Astrocyte of the hippocampus (primary cell): ENCODE measurements at places on chromosomes 5 and 9.
A peak's percentile ranks its signal among the peaks of the same experiment; 100 is the strongest.

- peak; percentile 56 for DNase-seq
Observed at GRCh38 chr5:147509041-147509709, 693 bp downstream of the DPYSL3 start.

DNA sequence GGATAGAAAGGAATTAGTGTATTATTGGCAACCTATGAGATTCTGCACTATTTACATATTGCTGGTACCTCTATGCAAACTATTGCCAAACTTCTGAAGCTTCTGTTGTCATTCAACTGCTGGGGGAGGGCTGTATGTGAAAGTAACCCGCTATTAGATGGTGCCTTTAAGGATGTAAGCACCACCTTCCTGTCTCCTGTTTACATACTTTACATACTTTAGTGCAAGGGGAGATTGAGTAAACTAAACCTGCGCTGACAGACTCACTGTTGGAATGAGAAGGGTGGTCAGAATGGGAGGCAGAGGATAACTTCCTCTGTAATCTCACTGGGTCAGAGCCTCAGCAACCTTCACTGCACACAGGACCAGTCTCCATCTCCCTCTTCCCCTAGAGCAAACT, 123.8 kb downstream of the NR3C1 start:
- DNase-seq = peak; percentile 31

DNA sequence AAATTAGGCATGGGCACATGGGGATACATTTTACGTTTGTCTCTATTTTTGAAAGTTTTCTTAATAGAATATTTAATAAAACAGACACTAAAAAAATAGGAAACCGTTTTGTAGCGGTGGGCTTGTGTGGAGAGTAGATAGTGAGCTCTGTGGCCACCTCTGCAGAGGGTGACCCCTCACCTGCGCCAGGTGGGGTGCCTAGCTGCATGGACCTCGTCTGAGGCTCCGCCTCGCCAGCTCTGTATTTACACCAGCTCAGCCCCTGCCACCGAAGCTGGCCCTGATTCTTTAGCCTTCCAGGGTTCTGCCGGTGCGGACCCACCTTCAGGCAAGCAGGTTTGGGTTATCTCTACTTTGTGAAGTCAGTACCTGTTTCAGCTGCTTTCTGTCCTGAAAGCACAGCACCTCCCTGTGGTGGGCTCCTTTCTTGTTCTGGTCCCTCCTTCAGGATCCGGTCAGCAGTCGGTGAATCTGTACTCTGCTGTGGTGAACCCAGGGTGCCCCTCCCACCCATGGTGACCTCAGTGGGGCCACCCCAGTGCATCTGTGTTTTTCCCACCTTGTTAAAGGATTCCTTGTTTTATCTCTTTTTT, 105.2 kb upstream of the CACNA1B start:
- DNase-seq = no peak

GRCh38 chr9:110767559-110768063, 99.0 kb downstream of the MUSK start:
- peak; percentile 71 for DNase-seq

GRCh38 chr5:106290841-106291240, 1379.9 kb downstream of the EFNA5 start:
- peak; percentile 5 for DNase-seq

DNA sequence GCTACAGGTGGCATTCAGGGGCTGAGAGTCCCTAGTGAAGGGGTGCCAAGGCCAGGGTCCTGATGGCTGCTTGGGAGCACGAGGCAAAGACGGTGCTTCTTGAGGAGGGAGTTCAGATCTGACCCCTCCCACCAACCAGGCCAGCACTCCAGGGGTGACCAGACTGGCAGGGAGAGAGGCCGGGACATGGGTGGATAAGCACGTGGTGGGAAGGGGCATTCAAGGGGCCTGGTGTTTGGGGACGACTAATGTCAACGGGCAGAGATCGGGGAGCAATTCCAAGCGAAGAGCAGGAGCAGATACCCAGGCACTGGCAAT, 4.5 kb downstream of the RGS14 start:
- no peak for DNase-seq

DNA sequence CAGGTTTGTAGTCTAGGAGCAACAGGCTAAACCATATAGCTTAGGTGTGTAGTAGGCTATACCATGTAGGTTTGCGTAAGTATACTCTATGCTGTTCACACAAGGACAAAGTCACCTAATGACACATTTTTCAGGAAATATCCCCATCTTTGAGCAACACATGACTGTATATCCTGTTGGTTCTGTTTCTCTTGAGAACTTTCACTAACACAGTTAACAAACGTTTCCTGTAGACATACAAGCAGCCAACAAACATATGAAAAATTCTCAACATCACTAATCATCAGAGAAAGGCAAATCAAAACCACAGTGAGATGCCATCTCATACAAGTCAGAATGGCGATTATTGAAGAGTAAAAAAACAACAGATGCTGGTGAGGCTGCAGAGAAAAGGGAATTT, 68.2 kb downstream of the NR2F1-AS1 start:
- DNase-seq = peak; percentile 64

GRCh38 chr9:76996700-76997099, 22.8 kb upstream of the FOXB2 start:
- DNase-seq = peak; percentile 64

DNA sequence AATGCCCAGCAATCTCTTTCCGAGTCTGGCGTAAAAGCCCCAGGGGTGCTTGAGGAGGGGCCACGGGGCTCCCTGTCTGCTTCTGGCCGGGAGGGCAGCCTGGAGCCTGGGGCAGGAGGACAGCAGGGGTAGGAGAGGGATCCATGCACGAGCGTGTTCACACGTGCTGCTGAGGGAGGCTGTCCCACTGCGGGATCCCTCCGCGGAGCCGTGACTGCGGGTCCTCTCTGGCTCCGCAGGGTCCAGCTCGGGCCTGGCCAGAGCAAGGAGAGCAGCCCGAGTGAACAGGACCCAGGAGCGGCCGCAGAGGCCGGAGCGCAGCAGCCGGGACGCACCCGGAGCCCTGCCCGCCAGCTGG, 78.4 kb downstream of the ZNF354C start:
- no peak for DNase-seq

- no peak for DNase-seq
Observed at GRCh38 chr5:137442660-137443059, 56.5 kb downstream of the SPOCK1 start.
